ENCODE measurements at places on chromosomes 2 and 18. TPM values are rescaled to one million over a fixed set of nuclear protein-coding genes. Genes with fewer than 3 reads are reported as not detected.

The OXER1 gene
- not detected for total RNA-seq

The GAREM1 gene
- total RNA-seq = 5.5 TPM

The CIB4 gene
- total RNA-seq = not detected

The DSG1 gene
- not detected for total RNA-seq

The GAD1 gene
- total RNA-seq = not detected

GRCh38 chr18:8001711-8002301 is 434.7 kb downstream of the PTPRM start:
- peak; percentile 23 for DNase-seq

- no peak for DNase-seq
These were observed 303.5 kb upstream of the ZNF804A start for GRCh38 chr2:184294831-184295230.

- DNase-seq = peak; percentile 97
These were observed 5.2 kb downstream of the CCL20 start for GRCh38 chr2:227818675-227819397.

DNA sequence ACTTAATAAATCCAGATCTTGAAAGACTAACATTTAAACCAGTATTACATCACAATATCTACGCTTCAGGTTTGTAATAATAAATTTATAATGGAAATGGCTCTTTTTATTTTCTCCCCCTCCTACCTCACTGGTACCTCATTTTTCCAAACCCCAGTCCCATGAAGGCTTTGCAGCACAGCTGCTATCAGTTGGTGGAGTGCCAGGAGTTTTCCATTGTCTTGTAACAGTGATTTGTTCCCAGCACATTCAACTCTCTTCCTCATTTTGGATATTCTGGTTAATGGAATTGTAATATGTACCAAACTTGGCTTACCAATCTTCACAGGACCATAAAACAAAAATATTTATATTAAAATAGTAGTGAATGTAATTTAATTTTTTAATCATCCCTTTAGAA is 91.2 kb downstream of the VRK2 start:
- peak; percentile 77 for DNase-seq

GRCh38 chr2:218375212-218375611 is 6.9 kb upstream of the SLC11A1 start:
- DNase-seq = peak; percentile 82

DNA sequence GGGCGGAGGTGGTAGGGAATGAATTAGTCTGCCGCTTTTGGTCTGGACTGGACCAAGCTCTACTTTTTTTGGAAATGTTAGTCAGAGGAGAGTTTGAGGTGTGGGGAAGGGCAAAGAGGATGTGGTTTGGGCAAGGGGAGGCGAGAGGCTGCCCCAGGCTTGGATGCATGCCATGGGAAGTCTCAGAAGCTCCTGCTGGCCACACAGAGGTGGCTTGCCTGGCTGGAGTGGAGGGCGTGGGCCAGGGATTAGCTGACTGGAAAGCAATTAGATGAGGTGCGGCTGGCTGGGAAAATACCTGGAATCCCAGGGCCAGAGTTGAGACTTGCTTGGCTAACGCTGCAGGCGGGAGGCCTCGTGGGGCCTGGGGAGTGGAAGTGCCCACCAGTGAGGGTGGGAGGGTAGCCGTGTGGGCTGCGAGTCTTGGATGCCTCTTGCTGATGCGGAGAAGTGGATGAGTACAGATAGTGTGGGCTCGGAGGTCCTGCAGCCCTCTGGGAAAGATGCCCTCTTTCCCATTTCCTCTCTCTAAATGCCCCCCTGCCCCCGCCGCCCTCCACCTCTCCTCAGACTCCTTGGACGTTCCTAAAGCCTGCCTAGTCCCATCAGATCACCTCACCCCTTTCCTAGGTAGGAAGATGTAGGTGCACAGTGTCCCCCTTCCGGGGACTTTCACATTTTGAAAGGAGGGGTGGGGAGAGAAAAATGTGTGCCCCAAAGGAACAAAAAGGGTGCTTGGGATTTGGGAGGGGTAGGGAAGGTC is 117.6 kb downstream of the SMAD7 start:
- peak; percentile 76 for DNase-seq

Measured in fibroblast of the aortic adventitia (primary cell).